ENCODE measurements at places on chromosomes 2 and 18. TPM values are rescaled to one million over a fixed set of nuclear protein-coding genes. Genes with fewer than 3 reads are reported as not detected.

PROM2 gene
- 147 TPM for total RNA-seq

CD8B2 gene
- not detected for total RNA-seq

SIX3 gene
- 1.4 TPM for total RNA-seq

MTLN gene
- 53.8 TPM for total RNA-seq

CPS1 gene
- 27.5 TPM for total RNA-seq

TSGA10 gene
- total RNA-seq, result 13.5 TPM

NDC80 gene
- total RNA-seq, result 71.7 TPM

PTPRN gene
- total RNA-seq, result not detected

ZC3H15 gene
- 35.2 TPM for total RNA-seq

CRYGC gene
- not detected for total RNA-seq

MRPS9 gene
- 27.0 TPM for total RNA-seq

NIF3L1 gene
- total RNA-seq, result 27.3 TPM

SLC40A1 gene
- total RNA-seq, result 8.0 TPM

ANKRD30BL gene
- not detected for total RNA-seq

TTN gene
- not detected for total RNA-seq

MFSD2B gene
- 1.1 TPM for total RNA-seq

GRCh38 chr2:104768694-104769093 lies 85.2 kb upstream of the POU3F3 start:
- no peak for DNase-seq

DNA sequence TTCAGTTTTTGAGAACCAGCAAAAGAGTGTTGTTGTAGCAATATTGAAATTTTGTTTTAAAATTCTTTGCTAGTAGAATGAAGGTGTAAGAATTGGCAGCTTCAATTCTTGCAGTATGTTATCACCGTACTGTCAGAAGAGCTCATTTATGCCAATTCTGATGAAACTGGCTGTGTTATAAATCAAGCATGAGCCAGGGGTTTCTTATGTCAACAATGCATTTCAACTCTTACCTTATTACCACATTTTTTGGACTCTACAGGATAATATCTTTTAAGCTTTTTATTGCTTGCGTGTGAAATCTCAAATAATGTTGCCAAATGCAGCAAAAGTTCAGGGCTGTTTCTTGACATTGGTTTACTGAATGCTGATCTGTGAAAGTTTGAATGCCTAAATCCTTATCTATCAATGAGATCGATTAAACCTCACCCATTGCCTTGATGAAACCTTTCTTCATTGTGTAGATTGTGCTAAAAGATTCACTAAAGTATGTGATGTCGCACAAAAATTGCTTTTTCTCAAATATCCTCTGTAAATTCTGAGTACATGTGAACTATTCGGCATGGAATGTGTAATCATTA lies 1389.3 kb upstream of the ZEB2 start:
- no peak for DNase-seq

GRCh38 chr2:197309691-197310231 lies 819 bp downstream of the ANKRD44 start:
- DNase-seq, result no peak

DNA sequence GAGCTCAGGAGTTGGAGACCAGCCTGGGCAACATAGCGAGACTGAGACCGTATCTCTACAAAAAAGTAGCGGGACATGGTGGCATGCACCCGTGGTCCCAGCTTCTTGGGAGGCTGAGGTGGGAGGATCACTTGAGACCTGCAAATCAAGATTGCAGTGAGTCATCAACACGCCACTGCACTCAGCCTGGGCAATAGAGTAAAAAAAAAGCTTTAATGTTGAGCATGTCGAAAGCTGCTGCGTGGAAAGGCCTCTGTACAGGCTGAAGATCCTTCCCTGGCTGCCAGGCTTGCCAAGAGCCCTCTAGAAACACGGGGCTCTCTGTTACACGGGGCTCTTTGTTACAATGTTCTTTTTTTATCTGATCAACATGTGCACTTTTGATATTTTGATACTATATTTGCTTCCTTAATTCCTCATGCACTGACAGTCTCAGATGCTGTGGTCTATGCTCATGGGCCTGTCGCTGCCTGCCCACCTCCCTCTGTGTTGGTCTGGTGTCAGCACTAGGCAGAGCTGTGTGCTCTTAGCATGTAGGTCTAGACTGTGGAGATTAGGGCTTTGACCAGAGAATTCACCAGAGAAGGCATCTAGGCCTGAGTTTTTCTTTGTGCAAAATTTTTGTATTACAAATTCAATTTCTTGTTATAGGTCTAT lies 18.7 kb downstream of the CLK1 start:
- DNase-seq, result no peak

DNA sequence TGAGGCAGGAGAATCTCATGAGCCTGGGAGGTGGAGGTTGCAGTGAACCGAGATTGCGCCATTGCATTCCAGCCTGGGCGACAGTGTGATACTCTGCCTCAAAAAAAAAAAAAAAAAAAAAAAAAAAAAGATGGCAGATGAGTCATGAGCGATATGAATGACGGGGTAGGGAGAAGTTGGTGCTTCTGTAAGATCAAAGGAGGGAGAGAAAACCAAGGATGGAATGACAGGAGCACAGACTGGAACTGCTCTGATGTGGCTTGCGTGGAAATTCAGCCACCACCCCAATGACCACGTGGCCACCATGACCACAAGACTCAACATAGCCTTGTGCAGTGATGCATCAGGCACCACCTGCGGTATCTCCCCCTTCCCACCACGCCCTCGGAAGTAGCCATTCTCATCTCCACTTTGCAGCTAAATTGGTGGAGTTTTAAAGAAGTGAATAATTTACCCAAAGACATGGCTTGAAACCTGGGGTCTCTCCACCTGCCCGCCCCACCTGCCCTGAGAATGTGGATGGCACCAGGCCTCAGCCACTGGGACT lies 96.0 kb downstream of the ACKR3 start:
- DNase-seq, result no peak

- no peak for DNase-seq
These were observed 72.3 kb upstream of the SESTD1 start for GRCh38 chr2:179336782-179337534.

DNA sequence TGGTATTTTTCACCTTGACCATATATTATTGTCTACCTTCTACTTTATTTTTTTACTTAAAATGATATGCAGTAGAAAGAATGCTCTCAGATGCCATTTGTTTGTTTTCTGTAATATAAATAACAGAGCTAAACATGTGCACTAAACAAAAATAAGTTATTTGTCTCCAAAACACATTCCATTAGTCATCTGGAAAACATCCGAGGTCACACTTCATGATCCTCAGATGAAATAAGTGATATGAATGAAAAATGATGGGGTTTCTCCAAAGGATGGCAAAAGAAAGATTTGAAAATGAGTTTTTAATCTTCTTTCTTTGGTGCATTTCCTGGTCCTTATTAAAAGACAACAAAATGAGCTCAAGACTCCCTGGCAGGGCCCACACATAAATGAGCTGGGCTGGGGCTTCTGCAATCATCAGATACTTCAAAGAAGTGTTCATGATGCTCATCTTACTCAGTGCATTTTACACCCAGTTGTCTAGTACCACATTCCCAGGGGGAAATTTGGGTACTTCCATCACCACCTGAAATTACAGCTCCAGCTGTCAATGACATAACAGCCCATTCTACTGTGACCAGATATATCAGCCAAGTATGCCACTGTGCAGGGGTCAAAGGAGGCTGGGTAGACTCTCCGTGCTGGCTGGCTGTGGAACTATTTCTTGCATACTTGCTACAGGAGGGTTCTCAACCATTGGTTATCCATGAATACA lies 283.5 kb downstream of the PID1 start:
- DNase-seq, result no peak

DNA sequence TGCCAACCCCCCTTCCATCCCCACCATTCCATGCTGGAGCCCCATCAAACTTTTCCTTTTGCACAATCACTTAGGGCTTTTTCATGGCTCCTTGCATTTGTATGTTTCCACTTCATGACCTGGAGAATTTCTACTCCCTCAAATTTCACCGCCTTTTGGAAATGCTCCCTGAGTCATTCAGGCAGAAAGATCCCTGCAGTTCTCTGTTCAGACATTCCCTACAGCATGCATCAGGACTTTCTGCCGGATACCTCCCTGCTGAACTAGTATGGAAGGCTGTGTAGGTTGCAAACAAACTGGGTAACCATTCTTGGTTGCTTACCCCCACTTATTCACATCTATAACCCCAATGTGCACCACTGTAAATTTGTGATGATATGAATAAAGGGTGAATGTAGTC lies 389.6 kb upstream of the CELF4 start:
- DNase-seq, result no peak

- DNase-seq, result no peak
These were observed 633.5 kb downstream of the LRP1B start for GRCh38 chr2:141497272-141497671.

DNA sequence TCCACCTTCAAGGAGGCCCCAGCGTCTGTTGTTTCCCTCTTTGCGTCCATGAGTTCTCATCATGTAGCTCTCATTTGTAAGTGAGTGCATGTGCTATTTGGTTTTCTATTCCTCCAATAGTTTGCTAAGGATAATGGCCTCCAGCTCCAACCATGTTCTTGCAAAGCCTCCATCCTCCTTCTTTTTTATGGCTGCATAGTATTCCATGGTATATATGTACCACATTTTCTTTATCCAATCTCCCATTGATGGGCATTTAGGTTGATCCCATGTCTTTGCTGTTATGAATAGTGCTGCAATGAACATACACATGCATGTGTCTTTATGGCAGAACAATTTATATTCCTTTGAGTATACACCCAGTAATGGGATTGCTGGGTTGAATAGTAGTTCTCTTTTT lies 73.0 kb upstream of the NFU1 start:
- DNase-seq, result no peak

DNA sequence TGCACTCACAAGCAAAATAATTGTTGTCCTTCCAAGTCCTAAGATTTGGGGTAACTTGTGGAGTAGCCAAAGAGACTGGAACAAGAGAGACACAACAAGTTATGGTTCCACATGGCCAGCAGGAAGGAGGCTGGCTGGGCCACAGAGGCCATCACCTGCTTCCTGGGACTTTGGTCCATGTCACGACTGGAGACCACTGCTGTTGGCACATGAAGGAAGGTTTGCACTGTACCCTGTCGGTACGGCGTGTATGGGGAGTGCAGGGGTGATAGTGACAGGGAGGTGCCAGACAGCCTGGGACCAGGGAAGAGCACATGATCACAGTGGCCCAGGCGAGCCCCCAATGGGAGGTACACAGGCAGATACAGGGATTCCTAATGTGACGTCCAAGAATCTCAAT lies 15.5 kb downstream of the SLC66A2 start:
- DNase-seq, result no peak

GRCh38 chr2:31317396-31317795 lies 83.4 kb downstream of the EHD3 start:
- no peak for DNase-seq

DNA sequence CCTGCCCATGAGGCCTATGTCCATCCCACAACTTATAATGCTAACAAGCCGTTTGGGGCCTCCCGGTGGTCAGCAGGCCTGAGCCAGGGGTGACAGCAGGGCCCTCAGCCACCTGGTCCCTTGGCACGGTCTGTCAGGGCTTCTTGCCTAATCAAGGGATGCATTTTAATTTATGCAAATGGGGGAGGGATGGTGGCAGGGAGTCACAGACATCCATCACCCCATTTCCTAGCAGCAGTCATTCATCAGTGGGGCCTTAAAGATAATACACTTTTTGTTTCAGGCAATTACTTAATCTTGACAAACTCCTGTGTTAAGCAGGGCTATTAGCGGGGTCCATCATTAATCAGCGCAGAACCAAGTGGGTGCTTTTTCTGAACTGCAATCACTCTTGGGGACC lies 174.5 kb downstream of the GLI2 start:
- no peak for DNase-seq

GRCh38 chr2:46657042-46657504 lies 177.7 kb downstream of the TMEM247 start:
- peak; percentile 8 for DNase-seq

- DNase-seq, result no peak
These were observed 66.3 kb downstream of the AOX1 start for GRCh38 chr2:200652158-200652557.

- no peak for DNase-seq
These were observed 367.2 kb upstream of the KCNH7 start for GRCh38 chr2:163205589-163206254.

DNA sequence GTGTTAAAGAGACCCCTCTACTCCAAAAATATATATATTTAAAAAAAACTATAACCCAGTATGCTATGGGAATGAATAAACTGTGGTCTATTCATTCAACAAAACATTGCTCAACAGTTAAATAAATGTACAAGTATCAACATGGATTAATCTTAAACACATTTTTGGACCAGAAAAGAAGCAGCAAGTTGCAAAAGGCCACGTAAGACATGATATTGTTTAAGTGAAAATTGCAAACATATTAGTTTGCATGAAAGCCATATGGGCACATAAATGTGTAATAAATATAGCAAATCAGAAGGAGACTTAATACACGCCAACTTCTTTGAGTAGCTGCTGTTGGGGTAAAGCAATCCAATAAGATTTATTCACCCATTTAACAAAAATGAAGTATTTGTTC lies 321.5 kb downstream of the FBXO15 start:
- no peak for DNase-seq

DNA sequence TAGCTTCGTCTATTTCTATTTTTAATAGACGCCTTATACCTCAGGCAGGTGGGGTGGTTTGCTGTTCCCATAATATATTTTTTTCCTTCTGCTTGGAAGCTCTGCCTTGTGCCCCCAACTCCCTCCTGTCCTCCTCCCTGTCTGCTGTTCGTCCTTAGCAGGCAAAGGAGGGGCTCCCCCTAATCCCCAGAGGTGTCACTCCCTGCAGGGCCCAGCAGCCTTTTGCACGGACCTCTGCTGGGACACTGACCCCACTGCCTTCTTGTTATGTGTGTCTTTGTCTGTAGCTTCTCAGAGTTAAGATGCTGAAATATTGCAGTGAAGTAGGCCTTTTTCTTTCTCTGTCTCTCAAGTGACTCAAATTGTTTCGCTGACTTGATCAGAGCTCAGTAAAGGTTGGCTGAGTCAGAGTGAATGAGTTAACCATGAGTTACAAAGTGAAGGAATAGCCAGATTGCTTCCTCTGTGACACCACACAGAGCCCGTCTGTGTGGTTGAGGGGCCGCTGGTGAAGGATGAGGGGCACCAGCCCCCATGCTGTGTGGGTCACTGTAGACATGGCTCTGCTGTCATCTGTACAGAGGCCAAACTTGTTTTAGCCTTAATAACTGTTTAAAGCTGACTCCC lies 47.7 kb downstream of the PRKCE start:
- DNase-seq, result no peak

GRCh38 chr18:79683626-79684282 lies 4.2 kb downstream of the CTDP1 start:
- no peak for DNase-seq

- DNase-seq, result no peak
These were observed 80.4 kb downstream of the SGPP2 start for GRCh38 chr2:222504719-222505118.

DNA sequence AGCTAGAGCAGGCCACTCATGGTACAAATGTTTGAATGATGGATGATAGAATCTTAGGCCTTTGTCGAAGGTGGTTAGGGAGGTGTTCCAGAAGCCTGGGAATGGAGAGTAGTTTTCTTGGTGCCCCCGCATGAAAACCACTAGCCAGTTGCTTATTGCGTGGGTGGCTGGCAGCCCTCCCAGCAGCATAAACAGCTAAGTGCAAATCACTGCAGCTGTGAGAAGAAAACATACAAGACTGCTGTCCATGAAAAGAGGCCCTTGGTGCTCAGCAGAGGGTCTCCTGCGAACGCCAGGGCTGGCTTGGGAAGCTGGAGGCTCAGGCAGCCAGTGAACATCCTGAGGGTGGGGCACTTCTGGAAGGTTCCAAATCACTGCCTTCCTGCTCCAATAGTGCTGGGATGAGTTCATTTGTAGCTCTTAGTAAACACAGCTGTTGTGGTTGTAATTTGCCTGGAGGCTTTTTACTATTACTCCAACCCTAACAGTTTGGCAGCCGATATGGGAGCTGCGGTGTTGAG lies 118.8 kb downstream of the MGAT5 start:
- no peak for DNase-seq

- DNase-seq, result no peak
These were observed 61.2 kb downstream of the FAM171B start for GRCh38 chr2:186755066-186755465.
